ENCODE measurements at places on chromosomes 3 and 15.

DNA sequence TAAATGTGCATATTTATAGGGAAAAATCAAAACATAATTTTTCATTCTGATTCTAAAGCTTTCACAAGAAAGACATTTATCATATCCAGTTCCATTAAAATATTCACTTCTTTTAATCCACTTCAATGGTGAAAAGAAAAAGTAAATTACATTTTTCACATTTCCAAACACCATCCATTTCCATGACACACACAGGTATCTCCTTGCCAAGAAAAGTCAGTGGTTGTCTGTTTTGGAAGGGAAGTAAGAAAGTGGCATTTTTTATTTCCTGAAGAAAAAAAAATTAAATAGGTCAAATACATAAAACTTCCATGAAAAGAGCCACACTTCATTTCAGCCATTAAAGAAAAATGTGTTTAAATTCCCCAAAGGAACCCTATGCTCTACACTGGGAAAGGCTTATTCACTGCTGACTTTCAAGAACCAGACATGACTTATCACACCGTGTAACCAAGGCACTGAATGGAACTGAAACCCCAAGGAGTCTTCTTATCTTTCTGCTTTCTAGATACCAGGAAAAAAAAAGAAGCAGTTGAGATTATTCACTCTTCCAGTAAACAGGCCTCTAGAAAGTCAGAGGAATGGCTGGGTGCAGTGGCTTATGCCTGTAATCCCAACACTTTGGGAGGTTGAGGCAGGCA lies 44.5 kb downstream of the OSBPL10 start:
- DNase-seq, result no peak

GRCh38 chr3:196178993-196179379 lies 32.2 kb downstream of the ZDHHC19 start:
- DNase-seq, result no peak

DNA sequence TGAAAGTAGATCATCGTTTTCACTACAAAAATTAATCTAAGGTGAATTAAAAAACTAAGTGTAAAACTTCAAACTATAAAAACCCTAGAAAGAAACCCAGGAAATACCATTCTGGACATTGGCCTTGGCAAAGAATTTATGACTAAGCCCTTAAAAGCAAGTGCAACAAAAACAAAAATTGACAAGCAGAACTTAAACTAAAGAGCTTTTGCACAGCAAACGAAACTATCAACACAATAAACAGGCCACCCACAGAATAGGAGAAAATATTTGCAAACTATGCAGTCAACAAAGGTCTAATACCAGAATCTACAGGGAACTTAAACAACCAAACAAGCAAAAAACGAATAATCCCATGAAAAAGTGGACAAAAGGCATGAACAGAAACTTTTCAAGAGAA lies 302.0 kb downstream of the CHST2 start:
- no peak for DNase-seq

GRCh38 chr15:77034695-77035489 lies 36.0 kb downstream of the TSPAN3 start:
- DNase-seq, result no peak

GRCh38 chr15:27906802-27907201 lies 192.3 kb downstream of the OCA2 start:
- DNase-seq, result no peak

- no peak for DNase-seq
Measured at GRCh38 chr3:172186607-172187006, 147.2 kb downstream of the FNDC3B start.

GRCh38 chr15:63006032-63006878 lies 36.3 kb upstream of the TPM1 start:
- peak; percentile 82 for DNase-seq

GRCh38 chr3:111473550-111473949 lies 68.4 kb upstream of the CD96 start:
- DNase-seq, result no peak

DNA sequence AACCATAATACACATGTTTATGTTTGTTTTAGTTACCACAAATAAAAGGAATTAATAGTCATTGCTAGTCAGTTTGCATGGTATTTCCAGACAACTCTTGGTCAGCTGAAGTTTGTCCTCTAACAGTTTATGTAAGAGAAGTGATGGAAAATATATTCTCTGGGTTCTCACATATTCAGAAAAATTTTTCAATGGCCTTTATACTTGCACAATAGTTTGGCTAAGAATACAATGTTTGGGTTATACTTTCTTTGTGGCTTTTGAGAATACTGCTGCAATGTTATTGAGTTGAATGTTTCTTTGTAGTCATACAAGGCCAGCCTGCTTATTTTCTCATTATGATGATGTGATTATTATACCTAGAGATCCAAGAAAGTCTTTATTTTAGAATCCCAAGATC lies 133.9 kb downstream of the RAP2B start:
- DNase-seq, result no peak

- DNase-seq, result no peak
Measured at GRCh38 chr3:72255791-72256559, 471.0 kb upstream of the PROK2 start.

DNA sequence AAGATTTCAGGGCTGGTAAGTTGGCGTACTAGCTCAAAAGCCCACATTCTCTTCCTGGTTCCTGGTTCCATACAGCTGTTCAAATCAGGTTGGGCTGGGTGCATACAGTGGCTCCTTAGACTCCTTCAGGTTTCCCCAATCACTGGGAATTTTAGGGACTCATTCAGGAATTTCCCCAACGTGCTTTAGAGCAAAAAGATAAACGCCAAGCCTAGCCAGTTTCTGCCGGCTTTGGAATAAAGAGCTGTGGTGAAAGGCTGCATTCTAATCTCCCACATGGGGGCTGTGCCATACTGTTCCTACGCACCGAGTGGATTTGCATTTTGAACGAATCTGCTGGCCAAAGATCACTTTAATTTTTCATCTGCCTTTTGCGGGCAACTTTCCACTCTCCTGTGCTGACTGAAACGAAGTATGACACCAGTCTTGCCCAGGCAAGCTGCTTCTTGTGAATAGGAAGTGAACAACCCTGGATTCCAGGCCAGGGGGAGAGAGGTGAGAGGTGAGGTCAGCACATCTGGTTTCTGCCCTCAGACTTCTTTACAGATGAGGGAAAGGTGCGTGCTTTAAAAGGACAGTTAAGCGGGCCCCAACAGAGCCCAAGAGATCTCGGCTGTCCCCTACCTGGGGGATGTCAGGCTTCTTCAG lies 184.2 kb upstream of the PDZRN3 start:
- no peak for DNase-seq

GRCh38 chr3:118412503-118412902 lies 622.1 kb downstream of the IGSF11 start:
- no peak for DNase-seq

DNA sequence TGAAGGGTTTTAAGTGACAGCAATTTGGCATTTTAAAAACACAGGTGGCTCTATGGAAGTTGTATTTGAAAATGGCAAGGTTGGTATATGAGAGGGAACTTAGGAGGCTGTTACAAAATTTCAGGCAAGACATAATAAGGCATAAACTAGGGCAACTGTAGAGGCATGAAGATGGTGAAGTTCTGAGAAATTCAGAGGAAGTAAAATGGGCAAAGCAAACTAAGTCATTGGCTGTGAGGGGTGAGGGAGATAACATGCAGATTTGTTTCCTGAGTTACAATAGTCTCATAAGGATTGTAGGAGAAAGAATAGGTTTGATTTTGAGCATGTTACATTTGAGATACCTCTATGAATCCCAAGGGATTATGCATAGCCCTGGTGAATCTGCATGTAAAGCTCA lies 302.9 kb upstream of the ARHGEF26 start:
- no peak for DNase-seq

DNA sequence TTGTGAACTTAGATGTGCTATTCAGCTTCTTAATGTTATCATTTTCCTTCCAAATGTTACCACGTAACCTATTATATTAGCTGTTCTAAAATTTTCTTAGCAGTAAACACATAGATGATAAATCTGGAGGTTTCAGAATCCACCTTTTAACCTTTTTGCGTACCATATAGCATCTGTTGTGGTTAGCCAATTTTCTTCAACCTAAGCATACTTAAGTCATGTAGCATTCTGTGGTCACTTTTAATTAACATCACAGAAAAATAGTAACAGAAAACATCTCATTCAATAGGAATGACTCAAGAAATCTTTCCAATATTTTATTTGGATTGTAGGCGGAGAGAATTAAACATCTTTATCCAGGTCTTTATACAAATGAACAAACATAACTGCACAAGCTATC lies 1465.3 kb upstream of the GBE1 start:
- peak; percentile 34 for DNase-seq

DNA sequence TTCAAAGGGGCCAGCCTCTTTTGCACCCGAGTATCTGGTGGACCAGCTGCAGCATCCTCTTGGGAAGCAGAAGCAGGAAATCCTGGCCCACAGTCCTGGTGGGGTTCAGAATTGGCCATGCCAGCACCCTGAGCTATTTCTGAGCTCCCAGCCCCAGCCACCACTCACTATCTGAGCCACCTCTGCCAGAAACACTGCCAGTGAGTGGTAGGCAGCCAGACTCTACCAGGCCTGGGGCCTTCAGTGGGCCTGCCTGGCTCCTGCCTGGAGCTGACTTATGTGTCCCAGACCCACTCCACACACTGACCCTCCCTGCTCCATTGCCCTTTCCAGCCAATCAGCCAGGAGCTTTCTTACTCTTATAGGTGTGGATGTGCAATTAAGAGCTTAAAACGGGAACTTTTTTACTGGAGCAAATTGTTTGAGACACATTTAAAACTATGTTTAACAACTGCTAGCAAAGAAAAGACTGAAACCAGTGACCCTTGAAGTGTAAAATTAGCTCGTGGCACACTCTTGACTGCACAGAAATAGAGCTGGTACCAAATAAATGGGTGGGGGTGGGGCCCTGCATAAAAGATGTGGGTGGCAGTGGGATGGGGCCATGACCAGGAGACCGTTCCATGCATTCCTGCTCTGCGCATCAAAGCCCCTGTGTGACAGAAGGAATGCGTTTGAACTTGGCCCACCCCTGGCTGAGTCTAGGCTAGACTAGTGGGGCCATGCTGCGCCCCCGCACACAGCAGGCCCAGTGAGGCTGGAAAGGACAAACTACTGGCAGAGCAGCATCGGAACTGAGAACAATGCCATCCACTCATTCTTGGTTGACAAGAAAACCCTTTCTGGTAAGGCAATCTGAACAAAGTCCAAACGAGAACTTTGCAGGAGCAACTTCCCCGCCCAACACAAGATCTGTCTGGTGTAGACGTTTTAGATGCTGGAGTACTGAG lies 48.0 kb downstream of the CTNNB1 start:
- DNase-seq, result no peak

GRCh38 chr3:187276397-187277128 lies 15.0 kb downstream of the MASP1 start:
- DNase-seq, result no peak

DNA sequence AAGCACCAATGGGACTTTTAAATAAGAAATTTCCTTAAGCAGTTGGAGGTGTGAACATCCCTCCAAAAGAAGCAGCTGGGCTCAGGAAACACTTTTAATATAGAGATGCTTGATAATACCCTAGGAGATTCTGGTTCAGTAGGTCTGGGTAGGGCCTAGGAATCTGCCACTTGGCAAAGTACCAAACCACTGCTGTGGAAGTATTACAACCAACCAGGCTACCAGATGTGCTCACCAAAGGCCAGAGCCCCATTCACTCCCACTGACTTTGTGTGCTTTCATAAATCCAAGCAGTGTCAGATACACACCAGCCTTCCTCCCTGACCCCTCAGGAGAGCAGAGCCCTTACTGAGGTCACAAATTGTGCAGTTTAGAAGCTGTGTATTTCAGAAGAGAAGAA lies 162.6 kb downstream of the CCNL1 start:
- DNase-seq, result no peak

- DNase-seq, result no peak
Measured at GRCh38 chr15:51992953-51993352, 21.4 kb upstream of the LEO1 start.

- peak; percentile 75 for DNase-seq
Measured at GRCh38 chr3:36295296-36295695, 85.0 kb upstream of the STAC start.
